Bone marrow (tissue), 2 donors: ENCODE measurements at places on chromosomes 3 and 15.

GRCh38 chr15:78182336-78182700 is 33.2 kb downstream of the IDH3A start:
- DNase-seq, result no peak

- DNase-seq, result no peak
Measured at GRCh38 chr3:38114052-38114874, 22.7 kb downstream of the ACAA1 start.

DNA sequence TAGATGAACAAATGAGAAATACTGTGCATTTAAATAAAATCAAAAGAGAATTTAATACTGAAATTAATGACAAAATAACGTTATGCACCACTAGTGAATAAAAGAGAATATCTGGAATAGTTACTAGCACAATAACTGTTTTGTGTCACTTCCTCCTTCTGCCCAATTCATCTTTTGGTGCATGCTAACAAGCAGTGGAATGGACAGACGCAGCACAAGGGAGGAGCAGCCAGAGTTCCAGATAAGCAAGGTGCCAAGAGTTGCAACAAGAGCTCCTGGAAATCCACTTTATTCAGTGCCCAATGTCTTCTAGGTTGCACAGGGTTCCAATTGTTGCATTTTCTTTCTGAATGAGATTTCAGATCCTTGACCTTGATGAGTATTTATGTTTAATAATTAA is 66.5 kb upstream of the PLXND1 start:
- no peak for DNase-seq

DNA sequence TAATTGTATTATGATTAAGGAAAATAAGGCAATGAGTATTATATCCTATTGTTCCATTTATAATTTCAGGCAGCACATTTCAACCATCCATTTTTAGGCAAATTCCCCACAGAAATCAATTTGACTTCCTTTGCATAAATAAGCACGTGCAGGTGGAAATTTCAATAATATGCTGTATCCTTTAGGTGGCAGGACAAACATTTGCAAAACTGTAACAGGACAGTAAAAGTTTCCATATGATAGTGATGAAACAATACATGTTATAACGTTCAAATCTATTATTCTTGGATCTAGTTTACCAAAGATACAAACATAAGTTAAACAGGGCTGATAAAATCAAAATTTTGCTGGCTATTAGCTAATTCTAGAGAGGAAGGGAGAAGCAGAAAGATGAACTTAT is 8.5 kb downstream of the UACA start:
- DNase-seq, result no peak

GRCh38 chr15:64985366-64986033 is 4.2 kb downstream of the SPG21 start:
- DNase-seq, result no peak

DNA sequence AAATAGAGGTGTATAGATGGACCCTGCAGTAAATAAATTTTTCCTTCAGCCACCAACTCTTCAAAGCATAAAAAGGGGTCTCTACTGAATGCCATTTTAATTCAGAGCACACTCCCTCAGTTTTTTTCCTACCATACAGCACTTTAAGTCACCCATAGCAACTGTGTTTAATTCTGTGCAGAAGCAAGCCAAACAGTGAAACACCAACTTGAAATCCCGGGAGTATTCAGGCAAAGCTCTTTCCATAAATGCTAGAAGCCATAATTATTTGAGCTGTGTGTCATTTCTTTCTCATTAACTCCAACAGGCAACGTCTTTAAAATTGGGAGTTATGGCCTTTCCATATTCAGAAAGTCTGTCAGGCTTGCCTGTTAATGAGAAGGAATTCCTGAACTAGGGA is 562.1 kb downstream of the GRM7 start:
- DNase-seq, result no peak

- DNase-seq, result no peak
Measured at GRCh38 chr15:67411486-67411885, 109.4 kb upstream of the C15orf61 start.

- no peak for DNase-seq
Measured at GRCh38 chr15:99763827-99764226, 30.6 kb upstream of the LYSMD4 start.

- no peak for DNase-seq
Measured at GRCh38 chr3:175731543-175731942, 872.4 kb downstream of the NAALADL2 start.

DNA sequence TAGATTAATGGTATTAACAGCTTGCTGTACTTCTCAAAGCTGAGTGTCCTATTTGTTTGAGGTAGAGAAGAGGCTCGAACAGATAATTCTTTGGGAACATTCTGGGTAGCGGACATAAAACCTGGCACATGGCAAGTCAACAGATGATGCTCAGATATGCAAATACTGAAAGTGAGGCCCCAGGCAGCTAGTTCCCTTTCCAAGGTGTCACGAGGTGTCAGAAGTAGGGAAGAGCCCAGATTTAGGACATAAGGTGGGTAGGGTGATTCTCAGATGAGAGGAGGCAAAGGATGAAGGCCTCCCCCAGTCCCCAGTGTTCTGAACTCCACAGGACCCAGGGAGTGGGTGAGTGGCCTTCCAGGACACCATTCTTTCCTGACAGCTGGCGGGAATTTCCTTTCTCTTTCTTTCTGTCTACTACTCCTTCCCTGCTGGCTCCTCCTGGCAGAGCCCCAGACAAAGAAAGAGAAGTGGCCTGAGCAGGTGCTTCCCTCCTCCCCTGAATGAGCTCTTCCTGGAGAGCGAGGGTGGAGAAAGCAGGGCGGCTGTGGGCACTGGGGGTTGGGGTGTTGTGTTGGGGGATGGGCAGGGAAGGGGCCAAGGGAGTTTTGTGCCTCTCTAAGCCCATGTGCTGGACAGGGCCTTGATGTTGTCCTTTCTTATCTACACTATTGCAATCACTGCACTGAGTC is 87.5 kb downstream of the CORO2B start:
- no peak for DNase-seq

DNA sequence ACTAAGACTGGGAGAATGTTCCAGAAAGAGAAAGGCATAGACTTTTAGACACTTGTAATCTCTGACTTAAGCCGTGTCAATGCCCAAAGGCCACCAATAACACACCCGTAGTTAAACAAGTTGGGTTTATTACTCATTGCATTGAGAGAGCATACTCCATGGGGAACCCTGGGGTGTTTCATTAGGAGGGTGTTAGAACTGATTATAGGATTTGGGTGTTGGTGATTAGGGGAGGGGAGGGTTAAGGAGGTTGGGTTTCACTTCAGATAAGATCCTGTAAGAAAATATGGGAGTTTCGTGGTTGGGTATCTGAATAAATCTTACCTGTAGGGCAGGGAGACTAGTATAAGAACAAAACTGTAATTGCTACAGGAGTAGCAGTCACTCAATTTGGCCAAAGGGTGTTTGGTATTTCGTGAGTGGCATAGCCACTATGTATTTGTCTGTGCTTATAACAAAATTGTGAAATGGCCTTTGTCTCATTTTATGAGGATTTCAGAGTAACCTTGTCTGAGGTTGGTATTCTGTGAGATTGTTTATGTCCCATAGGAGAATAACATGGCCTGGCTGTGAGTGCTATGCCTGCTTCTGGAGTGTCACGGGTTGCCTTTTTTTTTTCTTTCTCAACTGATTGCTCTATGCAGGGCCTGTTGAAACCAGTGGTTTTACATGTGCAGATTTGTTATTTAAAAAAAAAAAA is 2.9 kb downstream of the HACD3 start:
- no peak for DNase-seq

GRCh38 chr3:75237477-75237876 is 426.7 kb upstream of the FRG2C start:
- DNase-seq, result no peak

GRCh38 chr3:120554812-120555606 is 41.1 kb upstream of the NDUFB4 start:
- DNase-seq, result no peak

GRCh38 chr3:123054931-123055330 is 11.9 kb upstream of the PDIA5 start:
- no peak for DNase-seq

GRCh38 chr3:45084820-45085816 is 59.0 kb downstream of the CLEC3B start:
- no peak for DNase-seq

DNA sequence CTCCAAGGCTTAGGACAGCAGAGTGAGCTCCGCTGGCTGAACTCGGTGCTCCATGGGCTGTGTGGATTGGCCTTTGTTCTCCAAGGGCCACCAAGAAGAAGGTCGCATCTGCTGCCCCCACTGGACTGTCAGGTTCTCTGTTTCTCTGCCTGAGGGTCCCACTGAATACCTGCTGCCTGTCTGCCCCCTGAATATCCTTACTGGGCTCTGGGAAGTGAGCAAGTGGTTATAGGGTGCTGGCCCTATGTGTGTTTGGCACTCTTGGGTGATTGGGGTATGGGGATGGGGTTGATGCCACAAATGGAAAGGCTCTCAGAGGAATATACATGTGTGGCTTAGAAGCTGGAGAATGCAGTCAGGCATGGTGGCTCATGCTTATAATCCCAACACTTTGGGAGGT is 82.3 kb downstream of the THSD4 start:
- no peak for DNase-seq

- DNase-seq, result no peak
Measured at GRCh38 chr3:43892526-43892925, 201.8 kb downstream of the ABHD5 start.

DNA sequence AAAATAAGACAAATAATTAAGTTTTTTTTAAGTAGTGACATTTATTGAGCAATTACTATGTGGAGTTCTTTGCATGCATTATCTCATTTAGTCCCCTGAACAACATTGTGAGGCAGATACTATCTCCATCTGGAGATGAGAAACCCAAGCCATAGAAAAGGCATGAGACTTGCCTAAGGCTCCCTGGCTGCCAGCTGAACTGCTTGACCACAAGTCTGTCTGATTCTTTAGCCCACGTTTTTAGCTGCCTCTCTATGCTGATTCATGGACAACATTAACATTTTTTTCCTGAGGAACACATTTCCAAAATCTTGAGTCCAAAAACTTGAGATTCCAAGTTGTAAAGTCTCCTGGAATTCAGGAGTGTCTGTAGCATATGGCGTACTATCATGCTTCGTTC is 263.6 kb upstream of the GOLGA6L4 start:
- no peak for DNase-seq

DNA sequence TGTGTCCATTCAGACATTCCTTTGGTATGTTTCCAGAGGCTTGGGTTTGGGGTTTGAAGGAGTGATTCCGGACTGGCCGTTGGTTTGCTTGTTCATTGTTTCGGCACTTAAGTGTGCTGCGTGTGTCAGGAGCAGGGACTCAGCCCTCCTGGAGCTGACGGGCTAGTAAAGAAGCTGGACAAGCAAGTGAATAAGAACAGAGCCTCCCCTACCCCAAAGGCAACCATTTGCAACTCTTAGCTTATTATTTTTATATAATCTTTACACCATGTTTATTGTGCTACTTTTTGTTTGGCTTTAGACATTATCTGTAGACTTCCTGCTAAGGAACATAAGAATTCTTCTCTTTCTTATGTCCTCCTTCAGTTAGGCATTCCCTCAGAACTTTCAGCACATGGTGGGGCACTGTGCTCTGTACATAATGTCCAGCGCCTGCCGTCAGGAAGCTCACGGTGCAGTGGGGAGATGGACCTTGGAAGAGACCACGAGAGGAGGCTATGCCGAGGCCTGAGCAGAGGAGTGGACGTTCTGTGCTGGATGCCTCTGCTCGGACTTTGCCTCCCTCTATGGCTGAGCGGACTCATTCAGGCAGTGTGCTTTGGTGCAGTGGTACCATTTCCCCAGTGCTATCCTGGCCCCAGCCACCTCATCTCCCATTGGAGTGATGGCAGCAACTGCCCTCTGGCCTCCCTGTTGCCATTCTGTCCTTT is 65.4 kb downstream of the EEFSEC start:
- no peak for DNase-seq

- no peak for DNase-seq
Measured at GRCh38 chr3:48446043-48446424, 503 bp upstream of the ATRIP start.

- DNase-seq, result peak; percentile 77
Measured at GRCh38 chr3:161069511-161070251, 35.5 kb downstream of the B3GALNT1 start.

GRCh38 chr3:13006216-13006990 is 66.8 kb downstream of the IQSEC1 start:
- no peak for DNase-seq

- peak; percentile 25 for DNase-seq
Measured at GRCh38 chr3:11379238-11379823, 107.1 kb downstream of the ATG7 start.

GRCh38 chr15:97652041-97652440 is 308.5 kb upstream of the ARRDC4 start:
- DNase-seq, result no peak

GRCh38 chr15:90558171-90558573 is 28.4 kb downstream of the CRTC3 start:
- peak; percentile 74 for DNase-seq

- no peak for DNase-seq
Measured at GRCh38 chr3:186042521-186043202, 66.2 kb downstream of the ETV5 start.

GRCh38 chr3:196931828-196932587 is 10.3 kb downstream of the NCBP2 start:
- no peak for DNase-seq

DNA sequence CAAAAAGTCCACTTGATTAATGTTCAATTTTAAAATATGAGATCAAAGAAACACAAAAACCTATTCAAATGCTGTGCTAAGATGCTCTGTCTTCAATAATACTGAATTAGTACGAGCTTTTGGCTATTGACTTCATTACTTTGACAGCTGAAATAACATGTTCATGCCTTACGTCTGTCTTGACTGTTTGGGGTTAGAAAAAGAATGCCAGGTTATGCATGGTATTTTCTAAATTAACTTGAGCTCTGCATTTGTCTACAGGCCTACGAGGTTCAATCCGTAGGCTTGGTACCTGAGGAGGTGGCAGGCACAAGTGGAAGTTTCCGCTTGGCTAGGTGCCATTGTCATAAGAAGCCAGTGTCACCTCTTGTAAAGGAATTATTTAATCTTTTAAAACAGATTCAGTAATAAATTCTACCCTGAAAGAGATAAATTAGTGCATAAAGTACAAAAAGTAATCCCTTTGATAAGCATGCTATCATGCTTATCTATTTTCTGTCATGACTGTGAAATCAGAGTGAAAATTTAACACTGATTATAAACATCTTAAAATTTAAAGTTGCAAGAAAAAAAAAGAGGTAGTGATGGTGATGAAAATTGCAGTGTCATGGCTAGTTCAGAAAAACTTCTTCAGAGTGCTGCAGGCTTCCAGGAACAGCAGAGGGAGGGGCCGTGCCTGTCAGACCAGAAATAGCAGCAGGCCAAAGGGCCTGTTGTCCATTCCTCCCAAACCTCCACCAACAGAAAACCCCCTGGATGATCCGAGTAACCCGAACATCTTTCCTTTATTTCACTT is 115.7 kb downstream of the ARRDC4 start:
- no peak for DNase-seq
